ENCODE measurements at places on chromosomes 1 and 21.
A peak's percentile ranks its signal among the peaks of the same experiment; 100 is the strongest.

DNA sequence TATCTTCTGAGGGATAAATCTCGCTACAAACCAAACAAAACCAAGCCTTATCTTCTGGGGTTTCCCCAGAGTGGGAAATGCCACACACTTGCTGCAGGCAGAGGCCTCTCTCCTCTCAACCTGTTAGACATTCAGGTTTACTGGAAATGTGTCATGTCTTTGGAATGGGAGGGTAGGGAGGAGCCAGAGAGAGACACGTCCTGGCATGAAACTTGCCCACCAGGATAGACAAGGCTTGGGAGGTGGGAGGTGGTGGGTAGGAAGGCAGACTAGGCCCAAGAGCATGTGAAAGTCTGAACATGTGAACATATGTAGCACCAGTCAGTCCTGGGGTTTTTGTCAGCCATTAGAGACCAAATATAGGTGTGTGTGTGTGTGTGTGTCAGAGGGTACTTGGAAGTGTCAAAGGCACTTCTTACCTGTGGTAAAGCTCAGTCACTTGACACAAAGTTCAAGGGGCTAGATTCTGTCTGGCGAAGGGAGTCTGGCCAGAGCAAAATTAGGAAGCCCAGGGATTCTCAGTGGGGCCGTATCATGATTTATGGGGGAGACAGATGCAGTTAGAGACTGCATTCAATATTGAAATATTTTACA, 32.4 kb upstream of the PIGC start:
- DNase-seq = no peak

DNA sequence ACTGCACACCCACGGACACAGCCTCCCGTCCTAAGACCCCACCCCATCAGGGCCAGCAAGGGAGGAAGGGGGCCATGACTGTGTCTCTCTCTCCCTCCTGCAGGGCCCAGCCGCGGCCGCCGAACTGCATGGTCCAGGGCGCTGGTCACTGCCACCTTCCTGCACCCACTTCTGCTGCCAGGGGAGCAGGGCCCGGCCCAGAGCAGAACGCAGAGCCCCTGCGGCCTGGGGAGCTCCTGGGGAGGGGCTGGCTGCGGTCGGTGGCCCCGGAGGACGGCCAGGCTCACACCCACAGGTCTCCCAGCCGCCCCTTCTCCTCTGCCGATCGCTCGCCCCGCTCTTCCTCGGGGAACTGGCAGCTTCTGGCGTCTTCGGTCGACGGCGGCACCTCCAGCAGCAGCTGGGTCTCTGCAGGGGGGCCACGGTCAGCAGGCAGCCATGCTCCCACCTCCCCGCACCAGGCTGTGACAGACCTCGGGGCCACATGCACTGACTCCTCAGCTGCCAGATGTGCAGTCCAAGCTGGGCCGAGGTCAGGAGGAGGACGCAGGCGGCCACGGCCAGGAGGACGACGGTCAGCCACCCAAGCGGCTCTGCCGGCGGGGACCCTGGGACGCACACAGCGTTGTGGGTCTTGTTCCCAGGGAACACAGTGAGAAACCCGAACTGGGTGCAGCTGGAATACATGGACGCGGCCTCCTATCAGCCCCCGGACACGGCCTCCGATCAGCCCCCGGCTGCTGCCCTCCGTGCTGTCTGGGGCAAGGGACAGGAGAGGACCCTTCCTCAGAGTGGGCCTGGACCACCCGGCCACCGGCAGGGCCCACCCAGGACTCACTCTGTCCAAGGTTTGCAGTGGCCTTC, 2.6 kb downstream of the TNFRSF18 start:
- no peak for DNase-seq

DNA sequence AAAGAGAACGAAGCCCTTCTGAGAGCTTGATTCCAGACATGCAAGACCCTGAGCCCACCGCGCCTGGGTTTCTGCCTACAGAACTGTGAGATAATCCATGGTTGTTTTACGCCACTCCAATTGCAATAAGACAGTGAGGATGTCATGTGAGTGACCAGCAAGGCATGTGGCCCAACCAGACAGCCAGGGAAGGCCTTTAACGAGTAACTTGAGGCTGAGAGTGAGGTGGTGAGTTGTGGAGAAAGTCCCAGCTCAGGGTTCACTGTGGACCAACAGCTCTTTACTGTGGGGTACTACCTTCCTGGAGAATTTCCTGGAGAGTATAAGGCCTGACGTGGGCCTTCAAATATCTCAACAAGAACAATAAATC, 153.9 kb downstream of the ETS2 start:
- DNase-seq = no peak

DNA sequence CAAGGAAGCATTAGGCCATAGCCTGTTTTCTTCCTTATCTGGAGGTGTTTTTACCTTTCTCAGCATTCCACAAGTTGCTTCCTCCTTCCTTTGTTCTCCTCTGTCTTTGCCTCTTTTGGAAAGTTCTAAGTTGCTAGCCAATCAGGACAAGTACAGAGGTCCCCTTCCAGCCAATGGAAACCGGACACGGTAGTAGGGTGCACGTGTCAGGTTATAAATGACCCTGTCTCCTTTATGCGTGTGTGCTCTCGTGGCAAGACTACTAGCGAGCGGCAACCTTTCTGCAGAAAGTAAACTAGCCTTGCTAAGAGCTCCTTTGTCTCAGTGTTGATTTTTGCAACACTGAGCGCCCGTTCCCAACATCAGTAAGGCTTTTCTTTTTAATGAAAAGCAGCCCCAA, 1.5 kb upstream of the ACADM start:
- no peak for DNase-seq

- DNase-seq = peak; percentile 80
These were observed 11.4 kb upstream of the BCAR3 start for GRCh38 chr1:93692983-93693591.

- DNase-seq = peak; percentile 90
These were observed 84.9 kb upstream of the ARHGEF16 start for GRCh38 chr1:3369446-3370076.

- no peak for DNase-seq
These were observed 200.5 kb downstream of the TYW3 start for GRCh38 chr1:74933500-74933899.

DNA sequence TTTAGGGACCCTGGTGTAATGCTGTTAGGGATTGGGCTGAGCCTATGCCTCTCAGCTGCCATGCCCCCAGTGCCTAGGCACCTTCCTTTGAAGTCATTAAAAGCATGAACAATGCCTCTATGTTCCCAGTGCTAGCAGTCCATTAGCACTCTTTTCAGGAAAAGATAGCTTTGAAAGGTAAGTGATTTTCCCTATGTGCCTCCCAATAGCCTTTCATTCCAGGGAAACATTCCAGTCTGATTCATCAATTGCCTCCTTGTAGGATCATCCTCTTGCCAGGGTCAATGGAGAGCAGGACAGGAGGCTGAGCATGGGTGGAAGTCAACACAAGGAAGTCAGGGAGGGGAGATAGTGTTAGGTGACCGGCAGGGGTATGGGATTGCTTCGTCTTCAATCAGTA, 8.6 kb upstream of the IGSF21 start:
- DNase-seq = no peak

DNA sequence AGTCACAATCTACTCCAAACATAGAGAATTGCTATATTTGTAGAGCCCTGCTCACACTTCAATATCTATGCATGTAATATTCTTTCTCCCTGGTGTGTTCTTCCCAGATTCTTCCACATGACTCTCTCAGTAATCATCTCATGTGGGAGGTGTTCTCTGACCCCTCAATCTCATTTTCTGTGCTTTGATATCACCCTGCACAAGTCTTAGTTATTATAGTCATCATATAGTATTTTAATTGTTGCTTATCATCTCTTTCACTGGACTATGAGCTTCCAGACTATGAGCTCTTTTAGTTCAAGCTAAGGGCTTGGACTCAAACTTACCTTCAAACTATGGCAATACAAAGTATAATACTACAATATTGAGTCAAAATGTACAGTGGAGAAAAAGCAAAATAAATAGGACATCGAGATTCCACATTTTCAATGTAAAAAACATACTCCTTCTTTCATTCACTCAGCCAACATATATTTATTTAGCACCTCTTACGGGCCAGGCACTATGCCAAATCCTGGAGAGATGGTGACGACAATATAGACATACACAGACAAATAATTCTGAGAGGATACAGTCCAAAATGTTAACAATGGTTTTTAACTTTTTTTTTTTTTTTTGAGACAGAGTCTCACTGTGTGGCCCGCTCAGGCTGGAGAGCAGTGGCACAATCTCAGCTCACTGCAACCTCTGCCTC, 12.7 kb downstream of the TESK2 start:
- no peak for DNase-seq

- DNase-seq = no peak
These were observed 598 bp upstream of the ADIPOR1 start for GRCh38 chr1:202958544-202959275.

- peak; percentile 72 for DNase-seq
These were observed 174.4 kb upstream of the HMCN1 start for GRCh38 chr1:185559684-185560331.

DNA sequence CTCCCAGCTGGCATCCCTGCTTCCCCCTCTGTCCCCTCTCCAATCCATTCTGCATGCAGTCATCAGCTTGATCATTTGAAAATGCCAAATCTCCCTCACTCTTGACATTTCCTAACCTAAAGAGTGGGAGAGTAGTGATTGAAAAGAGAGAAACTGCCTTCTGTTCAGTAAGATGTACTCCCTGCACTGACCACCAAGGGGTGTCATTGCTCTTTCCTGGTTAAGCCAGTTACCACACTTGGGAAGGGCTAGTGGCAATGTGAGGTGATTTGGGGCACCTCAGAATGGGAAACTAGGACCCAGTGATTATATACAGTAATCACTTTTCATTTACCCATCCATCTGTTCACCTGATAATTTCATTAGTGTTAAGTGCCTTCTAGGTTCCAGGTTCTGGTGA, 6.9 kb upstream of the TMEM269 start:
- peak; percentile 75 for DNase-seq

GRCh38 chr1:69743146-69743545, 175.4 kb downstream of the LRRC7 start:
- no peak for DNase-seq

DNA sequence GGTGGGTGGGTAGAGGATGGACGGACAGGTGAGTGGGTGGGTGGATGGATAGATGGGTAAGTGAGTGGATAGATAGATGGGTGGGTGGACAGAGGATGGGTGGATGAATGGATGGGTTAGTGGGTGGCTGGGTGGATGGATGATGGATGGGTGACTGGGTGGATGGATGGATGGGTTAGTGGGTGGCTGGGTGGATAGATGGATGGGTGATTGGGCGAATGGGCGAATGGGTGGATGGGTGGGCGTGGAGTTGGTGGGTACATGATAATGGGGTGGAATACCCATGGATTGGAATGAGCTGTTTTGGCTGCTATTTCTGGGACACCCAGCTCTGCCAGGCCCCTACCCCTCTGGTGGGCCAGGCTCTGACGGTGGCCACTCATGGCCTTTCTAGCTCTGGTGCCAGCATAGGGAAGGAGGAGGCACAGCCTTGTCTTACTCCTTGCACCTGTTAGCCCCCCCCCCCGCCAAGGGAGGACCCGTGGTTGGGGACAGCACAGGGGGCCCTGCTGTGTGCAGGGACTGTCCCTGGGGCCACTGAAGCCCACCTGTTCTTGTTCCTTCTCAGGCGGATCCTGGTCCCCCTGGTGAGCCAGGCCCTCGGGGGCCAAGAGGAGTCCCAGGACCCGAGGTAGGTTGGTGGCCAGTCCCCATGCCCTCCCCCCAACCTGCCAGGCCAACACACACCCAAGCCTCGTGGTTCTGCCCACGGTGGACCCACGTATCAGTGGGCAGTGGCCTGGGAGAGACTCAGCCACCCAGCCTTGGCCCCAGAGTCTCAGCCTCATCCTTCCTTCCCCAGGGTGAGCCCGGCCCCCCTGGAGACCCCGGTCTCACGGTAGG, 26.4 kb downstream of the COL6A2 start:
- DNase-seq = peak; percentile 11

GRCh38 chr1:26530895-26531598, 1.5 kb downstream of the RPS6KA1 start:
- peak; percentile 43 for DNase-seq

GRCh38 chr1:87513255-87513654, 184.6 kb downstream of the LMO4 start:
- DNase-seq = no peak

GRCh38 chr1:164746632-164747031, 187.6 kb downstream of the PBX1 start:
- no peak for DNase-seq

- DNase-seq = no peak
These were observed 31.2 kb upstream of the FASLG start for GRCh38 chr1:172627702-172628101.

DNA sequence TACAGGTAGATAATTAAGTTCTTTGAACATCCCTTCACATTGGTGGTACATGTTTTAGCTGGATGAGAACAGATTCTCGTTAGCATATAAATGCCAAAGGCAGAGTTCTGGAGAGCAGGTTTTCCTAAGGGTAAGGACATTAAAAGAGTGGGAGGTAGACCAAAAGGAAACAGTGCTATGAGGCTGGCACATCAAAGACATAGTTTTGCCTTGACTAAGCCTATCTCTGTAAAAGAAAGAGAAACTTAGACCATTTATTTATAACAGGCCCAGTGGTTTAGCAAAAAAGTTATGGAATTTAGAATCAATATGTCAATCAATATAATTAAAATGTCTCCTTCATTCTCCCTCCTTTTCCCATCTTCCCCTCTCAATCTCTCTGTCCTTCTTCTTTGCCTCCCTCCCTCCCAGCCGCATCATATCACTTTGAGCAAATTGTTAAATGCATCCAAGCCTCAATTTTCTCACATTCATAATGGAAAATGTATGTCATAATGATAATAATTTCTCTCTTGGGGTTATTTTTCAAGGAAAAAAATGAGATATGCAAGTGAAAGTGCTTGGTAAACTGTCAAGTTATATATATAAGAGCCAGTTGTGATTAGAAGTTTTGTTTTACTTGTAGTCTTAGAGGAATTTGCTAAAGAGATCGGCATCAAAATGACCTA, 209.9 kb upstream of the SGIP1 start:
- DNase-seq = no peak

DNA sequence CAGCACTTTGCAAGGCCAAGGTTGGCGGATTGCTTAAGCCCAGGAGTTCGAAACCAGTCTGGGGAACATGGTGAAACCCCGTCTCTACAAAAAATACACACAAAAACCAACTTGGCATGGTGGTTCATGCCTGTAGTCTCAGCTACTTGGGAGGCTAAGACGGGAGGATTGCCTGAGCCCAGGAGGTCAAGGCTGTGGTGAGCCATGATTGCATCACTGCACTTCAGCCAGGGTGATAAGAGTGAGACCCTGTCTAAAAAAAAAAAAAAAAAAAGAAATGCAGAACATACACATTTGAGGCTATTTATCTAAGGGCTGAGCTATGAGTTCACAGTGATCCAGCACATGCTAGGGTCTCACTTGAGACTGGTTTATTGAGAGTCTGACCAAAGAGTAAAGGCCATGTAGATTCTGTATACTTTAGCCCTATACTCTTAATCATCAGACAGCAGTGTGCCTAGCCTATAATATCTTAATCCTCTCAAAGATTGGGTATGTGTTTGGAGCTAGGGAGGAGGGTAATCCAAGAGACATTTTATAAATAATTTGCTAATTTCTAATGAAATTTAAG, 23.9 kb downstream of the RNF2 start:
- no peak for DNase-seq

DNA sequence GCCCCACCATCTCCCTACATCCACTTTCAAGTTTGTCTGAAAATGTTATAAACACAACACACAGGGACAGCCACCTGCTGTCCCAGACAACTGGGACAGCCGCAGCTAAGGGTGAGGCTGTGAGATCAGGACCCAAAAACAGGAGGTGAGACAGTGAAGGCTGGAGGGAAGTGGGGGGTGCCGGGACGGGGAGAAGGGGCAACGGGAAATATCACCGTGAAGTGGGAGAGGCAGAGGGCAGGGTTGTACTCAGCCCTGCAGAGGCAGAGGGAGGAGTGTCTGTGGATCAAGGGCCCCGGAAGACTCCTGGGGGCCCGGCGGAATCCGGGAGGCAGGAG, 114.4 kb downstream of the CASZ1 start:
- no peak for DNase-seq

Measured in AG20443 (cell line).